ENCODE measurements at places on chromosomes 5 and 9. TPM values are rescaled to one million over a fixed set of nuclear protein-coding genes. Genes with fewer than 3 reads are reported as not detected.

Gene C8G
- total RNA-seq, result not detected

Gene CNTNAP3
- not detected for total RNA-seq

DNA sequence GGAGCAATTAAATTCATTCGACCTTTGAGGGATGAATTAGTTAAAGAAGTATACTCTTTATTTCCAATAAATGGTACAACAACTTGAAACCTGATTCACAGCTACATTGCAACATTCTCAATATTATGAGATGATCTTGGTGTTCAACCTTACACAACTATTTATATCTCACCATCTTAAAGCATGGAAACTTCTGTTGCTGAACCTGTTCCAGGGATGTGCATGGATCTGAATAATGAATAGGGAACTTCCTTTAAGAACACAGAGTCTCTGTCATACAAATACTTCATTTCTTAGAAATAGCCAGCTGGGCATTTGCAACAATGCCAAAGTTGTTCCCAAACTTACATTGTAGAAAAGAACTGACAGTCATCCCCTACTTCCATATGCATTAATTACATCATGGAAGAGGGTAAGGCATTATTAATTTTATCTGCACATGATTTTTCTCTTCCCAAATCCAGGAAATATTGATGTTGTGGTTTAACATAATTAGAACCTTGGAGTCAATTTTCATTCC is 39.8 kb upstream of the CCDC112 start:
- no peak for DNase-seq
- no peak overlapping the region for H3K27ac ChIP-seq
- peaks cover 20% of the 10 kb centered on the region for H3K27me3 ChIP-seq
- H3K4me3 ChIP-seq, result no peak overlapping the region
- H3K4me1 ChIP-seq, result peaks cover 3% of the 10 kb centered on the region

GRCh38 chr5:33801292-33801691 is 90.5 kb downstream of the ADAMTS12 start:
- no peaks in the 10 kb centered on the region for H3K4me1 ChIP-seq
- H3K27ac ChIP-seq, result no peak overlapping the region
- no peak for DNase-seq
- no peak overlapping the region for H3K4me3 ChIP-seq

DNA sequence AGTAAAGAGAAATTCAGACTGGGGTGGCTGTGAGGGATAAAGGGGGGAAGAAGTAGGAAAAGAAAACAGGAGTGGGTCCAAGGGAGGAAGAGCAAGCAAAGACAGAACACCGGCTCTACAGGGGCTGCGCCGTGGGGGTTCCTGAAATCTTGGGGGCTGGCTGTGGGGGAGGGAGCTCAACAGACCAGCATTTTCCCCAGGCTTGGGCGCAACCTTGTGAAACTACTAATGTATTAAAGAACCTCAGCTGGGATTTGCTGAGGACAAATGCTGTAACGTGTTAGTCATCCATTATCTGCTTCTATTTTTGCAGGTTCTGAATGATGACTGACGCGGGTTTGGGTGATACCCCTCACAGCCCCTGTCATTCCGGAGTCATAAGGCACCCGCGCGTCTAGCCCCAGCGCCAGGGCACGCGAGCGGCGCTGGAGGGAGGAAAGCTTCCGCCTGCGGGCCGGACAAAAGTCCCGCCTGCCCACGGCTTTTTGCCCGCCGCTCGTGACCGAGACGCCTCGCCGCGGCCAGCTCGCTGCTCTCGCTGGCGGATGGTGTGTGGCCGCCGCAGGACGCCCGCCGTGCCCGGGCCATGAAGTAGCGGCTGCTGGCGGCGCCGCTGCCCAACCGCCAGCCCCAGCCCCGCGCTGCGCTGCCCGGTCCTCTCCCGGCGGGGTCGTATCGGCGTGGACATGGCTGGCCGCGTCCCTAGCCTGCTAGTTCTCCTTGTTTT is 110.6 kb downstream of the PAM start:
- peaks cover 12% of the 10 kb centered on the region for H3K4me1 ChIP-seq
- H3K27me3 ChIP-seq, result peaks cover 11% of the 10 kb centered on the region
- H3K36me3 ChIP-seq, result peaks cover 27% of the 10 kb centered on the region
- DNase-seq, result peak; percentile 55
- peak overlapping the region; percentile 58 for H3K4me3 ChIP-seq

- no peak for DNase-seq
- no peak overlapping the region for H3K27ac ChIP-seq
- no peak overlapping the region for H3K4me3 ChIP-seq
- H3K27me3 ChIP-seq, result peaks cover 15% of the 10 kb centered on the region
Measured at GRCh38 chr9:121645853-121646807, 5.3 kb upstream of the DAB2IP start.

DNA sequence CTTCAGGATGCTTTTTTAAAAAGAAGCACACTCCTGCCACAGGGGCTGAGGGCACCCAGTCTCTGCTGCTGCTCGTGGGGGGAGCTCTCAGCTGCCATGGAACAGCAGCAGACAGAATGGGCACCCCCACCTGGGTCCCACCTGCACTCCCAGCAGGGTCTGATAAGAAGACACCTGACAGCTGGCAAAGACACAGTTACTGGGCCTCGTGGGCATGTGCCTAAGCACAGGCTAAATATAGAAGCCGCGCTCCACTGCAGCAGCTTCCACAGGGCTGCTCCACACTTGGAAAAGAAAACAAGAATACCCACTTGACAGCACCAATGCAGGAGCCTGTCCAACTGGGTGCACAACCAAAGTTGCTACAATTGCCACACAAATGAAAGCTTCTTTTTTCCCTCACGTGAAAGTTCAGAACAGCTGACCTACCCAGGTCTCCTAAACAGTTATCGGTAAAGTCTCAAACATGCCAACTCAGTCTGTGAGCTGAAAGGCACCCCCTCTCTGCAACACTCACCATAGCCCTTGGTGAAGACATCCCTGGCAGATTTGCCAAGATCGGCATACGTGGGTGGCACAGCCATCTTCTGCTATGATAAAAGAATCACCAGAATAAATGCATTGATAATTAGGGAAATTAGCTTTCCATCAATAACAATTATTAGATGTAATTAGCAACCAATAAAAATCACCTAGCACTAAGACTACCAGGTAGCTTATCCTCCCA is 12.2 kb downstream of the VDAC1 start:
- no peak overlapping the region for H3K27ac ChIP-seq
- H3K4me1 ChIP-seq, result peaks cover 30% of the 10 kb centered on the region
- H3K36me3 ChIP-seq, result peaks cover 28% of the 10 kb centered on the region
- DNase-seq, result no peak

Gene F2R
- 1.4 TPM for total RNA-seq

DNA sequence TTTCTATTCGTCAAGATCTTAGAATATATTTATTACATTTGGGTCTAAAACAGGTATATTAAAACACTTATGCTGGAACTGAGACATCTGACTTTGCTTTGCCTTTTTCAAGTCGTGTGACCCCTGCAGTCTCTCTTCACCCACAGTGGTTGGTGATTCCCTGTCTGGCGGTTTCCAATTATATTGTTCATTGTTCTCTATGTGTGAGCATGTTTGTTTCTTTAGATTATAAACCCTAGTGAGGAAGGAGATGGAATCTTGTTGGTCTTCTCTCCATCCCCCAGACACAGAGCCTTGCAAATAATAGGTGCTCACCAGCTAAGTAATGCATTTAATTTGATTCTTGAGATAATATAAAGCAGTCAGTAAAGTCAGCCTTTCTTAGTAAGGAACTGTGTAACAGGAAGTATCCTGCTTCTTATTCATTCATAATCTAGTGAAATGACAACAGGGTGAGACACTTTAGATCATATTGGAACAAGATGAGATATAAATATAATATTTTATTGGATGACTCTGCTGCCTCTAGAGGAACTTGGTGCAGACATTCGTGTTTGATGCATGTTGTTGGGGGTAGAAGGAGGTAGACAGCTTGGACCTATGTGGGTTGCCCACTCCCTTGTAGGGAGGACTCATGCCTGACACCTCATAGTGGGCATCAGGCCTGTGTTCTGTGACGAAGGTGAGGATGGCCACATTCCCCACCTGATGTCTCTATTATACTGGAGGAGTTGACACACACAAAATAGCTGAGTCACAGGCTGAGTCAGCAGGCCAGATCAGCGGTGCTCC is 88.1 kb downstream of the FGF1 start:
- no peak overlapping the region for H3K27ac ChIP-seq
- peak; percentile 64 for DNase-seq
- no peak overlapping the region for H3K4me3 ChIP-seq

Gene FOXD1
- total RNA-seq, result 0.48 TPM

DNA sequence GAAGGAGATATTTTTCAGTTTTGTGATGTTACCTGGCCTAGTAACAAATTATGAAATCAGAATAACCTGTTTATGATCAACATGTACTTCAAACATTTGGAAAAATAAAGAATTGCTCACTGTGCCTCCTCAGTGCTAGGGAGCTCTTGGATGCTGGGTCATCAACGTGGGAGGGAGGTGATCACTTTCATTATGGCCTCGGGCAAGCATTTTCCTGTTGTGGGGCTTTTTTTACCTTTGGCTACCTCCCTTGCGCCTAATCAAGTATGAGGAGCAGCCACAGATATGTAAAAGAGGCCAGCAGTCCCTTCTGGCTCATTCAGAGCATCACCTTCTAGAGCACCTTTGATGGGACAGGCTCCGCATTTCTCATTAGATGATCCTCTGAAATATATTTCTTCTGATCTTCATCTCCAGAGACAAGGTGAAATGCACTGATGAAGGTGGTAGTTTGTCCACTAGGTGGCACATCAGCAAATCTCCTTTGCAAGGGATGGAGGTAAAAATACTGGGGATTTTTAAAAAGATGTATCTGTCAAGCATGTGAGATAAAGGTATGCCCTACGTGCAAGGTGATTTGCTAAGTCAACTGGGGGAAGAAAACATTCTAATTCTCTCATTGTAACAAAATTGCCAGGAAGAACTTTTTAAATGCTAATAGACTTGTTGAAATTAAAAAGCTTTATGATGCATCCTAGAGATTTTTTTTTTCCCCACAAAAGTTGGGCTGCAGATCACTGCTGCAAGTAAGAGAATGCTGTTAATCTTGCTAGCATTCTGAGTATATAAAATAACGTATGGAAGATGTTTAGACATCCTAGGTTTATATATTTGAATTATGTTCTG is 218.2 kb downstream of the MAST4 start:
- peak; percentile 70 for DNase-seq
- H3K4me1 ChIP-seq, result peaks cover 3% of the 10 kb centered on the region
- peaks cover 3% of the 10 kb centered on the region for H3K27me3 ChIP-seq
- H3K27ac ChIP-seq, result no peak overlapping the region
- no peak overlapping the region for H3K4me3 ChIP-seq

Gene IFT74
- 11.6 TPM for total RNA-seq

GRCh38 chr9:26334706-26335105 is 557.9 kb downstream of the CAAP1 start:
- H3K4me1 ChIP-seq, result no peaks in the 10 kb centered on the region
- H3K27ac ChIP-seq, result no peak overlapping the region
- no peaks in the 10 kb centered on the region for H3K36me3 ChIP-seq
- H3K27me3 ChIP-seq, result no peaks in the 10 kb centered on the region
- no peak for DNase-seq

GRCh38 chr5:76406014-76406413 is 2.9 kb downstream of the IQGAP2 start:
- peak overlapping the region; percentile 93 for H3K4me3 ChIP-seq
- peaks cover 7% of the 10 kb centered on the region for H3K36me3 ChIP-seq
- H3K27ac ChIP-seq, result peak overlapping the region; percentile 58
- DNase-seq, result no peak
- H3K27me3 ChIP-seq, result peaks cover 2% of the 10 kb centered on the region
